Nasal cavity respiratory epithelium epithelial cell of viscerocranial mucosa (primary cell): ENCODE measurements at places on chromosomes 3 and 15. TPM values are rescaled to one million over a fixed set of nuclear protein-coding genes. Genes with fewer than 3 reads are reported as not detected.

Gene CNTN4
- 0.28 TPM in 1 of 2 replicates, not detected in the other for total RNA-seq

Gene HRH1
- total RNA-seq: 5.1 and 7.7 TPM in 2 replicates

Gene C3orf85
- total RNA-seq: not detected in 2 replicates

Gene TM4SF18
- not detected in 2 replicates for total RNA-seq

Gene KCNMB3
- 0.34 and 1.1 TPM in 2 replicates for total RNA-seq

Gene PLCB2
- 0.14 TPM in 1 of 2 replicates, not detected in the other for total RNA-seq

Gene CCDC51
- total RNA-seq: 44.0 and 70.4 TPM in 2 replicates

Gene GOLGA8S
- total RNA-seq: under 0.01 TPM in 1 of 2 replicates, not detected in the other
